HFFc6 (cell line): ENCODE measurements at places on chromosomes 3 and 15. TPM values are rescaled to one million over a fixed set of nuclear protein-coding genes. Genes with fewer than 3 reads are reported as not detected.
A peak's percentile ranks its signal among the peaks of the same experiment; 100 is the strongest.

GRCh38 chr15:39167164-39168058 is 413.5 kb upstream of the THBS1 start:
- H3K27ac ChIP-seq, result peak overlapping the region; percentile 4; the same call in 1 of the 2 replicates
- DNase-seq, result no peak
- H3K27me3 ChIP-seq, result no peaks in the 10 kb centered on the region; the same call in 1 of the 2 replicates
- peaks cover 64% of the 10 kb centered on the region for H3K4me1 ChIP-seq

LRRC57 gene
- 18.5 to 22.3 TPM (median 19.4 TPM) in 3 replicates for total RNA-seq

CHL1 gene
- not detected in 3 replicates for total RNA-seq

GRCh38 chr3:32883817-32884216 is 66.0 kb downstream of the TRIM71 start:
- DNase-seq, result no peak
- H3K27ac ChIP-seq, result no peak overlapping the region
- peaks cover 8% of the 10 kb centered on the region for H3K4me1 ChIP-seq
- no peaks in the 10 kb centered on the region for H3K36me3 ChIP-seq

KCNAB1 gene
- not detected in 3 replicates for total RNA-seq

ILDR1 gene
- not detected in 3 replicates for total RNA-seq

GRCh38 chr3:179806177-179806576 is 153.3 kb downstream of the USP13 start:
- peak overlapping the region; percentile 26; the same call in 1 of the 2 replicates for H3K27ac ChIP-seq
- no peak overlapping the region; the same call in 1 of the 2 replicates for H3K4me3 ChIP-seq
- no peaks in the 10 kb centered on the region for H3K27me3 ChIP-seq
- DNase-seq, result peak; percentile 12

EFHB gene
- 0.59 to 0.74 TPM in 2 of 3 replicates, not detected in the other for total RNA-seq

DNA sequence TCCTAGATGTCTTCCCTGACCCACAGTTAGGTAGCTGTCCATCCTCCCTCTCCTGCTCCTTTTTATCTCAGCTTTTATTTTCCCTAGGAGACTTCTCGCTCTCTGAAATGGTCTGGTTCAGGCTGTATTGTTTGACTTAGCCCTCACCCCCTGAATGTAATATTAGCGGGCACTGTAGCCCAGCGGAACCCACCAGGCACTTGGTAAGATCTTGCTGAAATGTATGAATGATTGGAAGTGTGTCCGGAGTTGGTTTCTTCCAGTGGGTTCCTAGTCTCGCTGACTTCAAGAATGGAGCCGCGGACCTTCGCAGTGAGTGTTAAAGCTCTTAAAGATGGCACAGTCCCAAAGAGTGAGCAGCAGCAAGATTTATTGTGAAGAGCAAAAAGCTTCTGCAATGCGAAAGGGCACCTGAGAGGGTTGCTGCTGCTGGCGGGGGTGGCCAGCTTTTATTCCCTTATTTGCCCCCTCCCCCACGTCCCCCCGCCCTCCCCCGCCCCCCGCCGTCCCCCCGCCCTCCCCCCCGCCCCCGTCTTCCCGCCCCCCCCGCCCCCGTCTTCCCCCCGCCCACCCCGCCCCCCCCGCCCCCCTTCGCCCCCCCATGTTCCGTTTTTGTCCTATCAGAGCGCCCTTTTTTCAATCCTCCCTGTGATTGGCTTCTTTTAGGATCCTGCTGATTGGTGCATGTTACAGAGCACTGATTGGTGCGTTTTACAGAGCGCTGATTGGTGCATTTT is 694 bp upstream of the EEFSEC start:
- H3K27me3 ChIP-seq, result peaks cover 6% of the 10 kb centered on the region
- H3K4me3 ChIP-seq, result peak overlapping the region; percentile 89
- peak overlapping the region; percentile 90 for H3K27ac ChIP-seq
- H3K36me3 ChIP-seq, result peaks cover 22% of the 10 kb centered on the region
- H3K4me1 ChIP-seq, result peaks cover 5% of the 10 kb centered on the region
